T-helper 2 cell treated with Interferon-gamma antibody and Interleukin-4, amounts not matched to agents 5 μg/mL and 100 μg/mL, for 36 hours (primary cell): ENCODE measurements at places on chromosomes 2 and 18.

- no peak for DNase-seq
These were observed 65.9 kb downstream of the CDH20 start for GRCh38 chr18:61398961-61399705.

DNA sequence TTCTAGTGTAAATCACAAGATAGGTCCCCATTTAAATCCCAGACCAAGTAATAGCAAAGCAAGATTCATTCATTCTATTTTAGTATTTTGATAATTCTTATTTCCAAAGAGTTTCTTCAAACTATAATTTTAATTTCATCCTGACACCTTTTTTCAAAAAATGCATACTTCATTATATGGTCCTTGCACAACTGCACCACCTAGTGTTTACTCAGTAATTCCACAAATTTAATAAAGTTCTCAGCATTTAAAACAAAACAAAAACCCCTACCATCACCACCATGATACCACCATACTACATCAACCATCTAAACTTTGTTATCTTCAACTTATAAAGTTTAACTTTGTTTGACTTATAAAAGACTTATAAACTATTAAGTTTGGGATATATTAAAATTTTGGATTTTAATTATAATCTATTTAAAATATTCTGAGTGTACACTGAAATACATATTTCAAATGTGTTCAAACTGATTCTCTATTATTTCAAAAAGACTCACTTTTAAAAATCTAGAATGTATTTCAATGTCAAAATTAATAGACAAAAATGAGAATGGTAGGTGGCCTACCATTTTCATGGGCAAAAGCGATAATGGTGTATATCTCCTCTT is 44.2 kb downstream of the WDPCP start:
- DNase-seq, result no peak

DNA sequence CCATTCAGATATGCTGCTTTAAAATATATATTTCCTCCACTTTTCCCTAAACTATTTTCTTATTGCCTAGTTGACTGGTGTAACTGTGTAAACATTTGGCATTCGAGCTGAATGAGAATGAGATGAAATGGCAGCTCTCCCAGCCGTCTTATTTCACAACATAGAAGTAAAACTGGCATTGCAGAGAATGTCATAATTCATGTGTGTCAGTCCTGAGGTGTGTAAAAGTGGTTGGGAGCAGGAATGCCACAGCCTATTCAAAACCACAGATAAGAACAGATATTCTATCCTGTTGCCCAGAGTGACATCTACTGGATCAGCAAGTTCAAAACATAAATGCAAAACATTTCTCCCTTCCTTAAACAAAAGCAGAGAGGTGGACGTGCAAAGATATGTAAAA is 565.5 kb upstream of the CHAC2 start:
- no peak for DNase-seq

DNA sequence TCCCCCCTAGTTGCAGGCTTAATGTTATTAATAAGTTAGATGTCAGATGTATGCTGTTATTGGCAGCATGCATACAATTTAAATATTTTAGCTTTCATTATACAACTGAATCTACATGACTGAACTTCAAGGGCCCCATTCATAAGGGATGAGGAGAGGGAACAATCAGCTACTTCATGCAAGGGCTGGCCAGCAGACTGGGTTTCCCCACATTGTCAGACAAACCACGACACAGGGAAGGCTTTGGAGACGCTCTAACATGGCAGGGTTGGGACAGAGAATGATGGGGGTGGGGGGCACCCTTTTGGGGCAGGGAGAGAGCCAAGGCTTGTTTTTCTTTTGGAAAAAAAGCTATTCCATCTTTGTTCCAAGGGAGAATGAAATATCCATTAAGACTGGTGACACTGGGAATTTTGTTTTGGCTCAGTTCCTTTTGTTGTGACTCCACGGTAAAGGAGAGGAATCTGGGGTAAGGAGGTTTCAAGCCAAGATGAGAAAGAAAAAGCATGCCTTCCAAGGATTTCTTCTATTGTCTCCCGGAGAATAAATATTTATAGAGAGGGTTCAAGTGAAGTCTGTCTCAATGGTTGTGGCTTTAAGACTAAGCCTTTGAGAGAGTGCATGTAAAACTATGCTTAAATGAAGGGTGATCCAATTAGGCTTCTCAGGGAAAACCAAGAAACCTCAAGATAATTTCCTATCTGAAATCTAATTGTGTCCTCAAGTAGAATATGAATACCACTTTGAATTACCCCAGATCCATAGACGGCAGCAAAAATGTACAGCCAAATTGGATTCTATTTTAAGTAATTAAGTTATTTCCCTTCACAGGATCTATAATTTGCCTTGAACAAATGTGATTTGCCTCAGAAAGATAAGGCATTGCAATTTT is 5.4 kb downstream of the CXCR4 start:
- DNase-seq, result no peak

DNA sequence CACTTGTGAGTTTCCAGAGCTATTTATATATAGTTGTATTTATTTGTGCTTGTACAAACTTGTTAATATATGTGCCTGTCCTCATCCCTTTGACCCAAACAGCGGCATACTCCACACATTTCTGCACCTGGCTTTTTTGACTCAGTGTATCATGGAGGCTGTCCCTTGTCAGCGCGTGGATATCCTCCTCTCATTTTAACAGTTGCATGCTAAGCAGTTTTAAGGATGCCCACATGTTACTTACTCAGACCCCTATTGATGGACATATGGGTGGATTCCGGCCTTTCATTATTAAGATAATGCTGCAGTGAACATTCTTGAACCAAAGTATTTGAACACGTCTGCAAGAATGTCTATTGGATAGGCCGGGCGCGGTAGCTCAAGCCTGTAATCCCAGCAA is 655 bp upstream of the MREG start:
- DNase-seq, result no peak

- DNase-seq, result peak; percentile 57
These were observed 14.9 kb upstream of the CNNM3 start for GRCh38 chr2:96801005-96801785.

GRCh38 chr2:147250652-147251356 is 594.0 kb upstream of the ACVR2A start:
- no peak for DNase-seq

- DNase-seq, result no peak
These were observed 11.8 kb downstream of the MYO3B start for GRCh38 chr2:170189757-170190156.

DNA sequence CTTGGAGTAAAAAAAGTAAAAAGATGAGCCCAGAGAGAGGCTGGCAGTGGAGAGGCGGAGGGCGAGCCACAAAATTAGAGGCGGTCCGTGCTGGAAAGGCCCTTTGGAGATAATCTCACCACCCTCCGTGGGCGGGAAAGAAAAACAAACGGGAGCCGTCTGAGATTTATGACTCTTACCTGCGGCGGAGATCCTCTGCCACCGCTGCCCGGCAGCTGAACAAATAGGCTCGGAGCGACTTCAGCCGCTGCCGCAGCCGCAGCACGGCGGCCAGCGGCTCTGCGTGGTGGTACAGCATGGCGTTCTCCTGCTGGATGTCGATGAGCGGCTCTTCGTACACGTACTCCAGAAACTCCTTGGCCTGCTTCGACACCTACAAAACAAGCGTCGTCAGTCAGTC is 94.6 kb downstream of the PLEKHM3 start:
- DNase-seq, result no peak
